Frontal cortex (tissue), 4 donors: ENCODE measurements at places on chromosomes 5 and 9.
A peak's percentile ranks its signal among the peaks of the same experiment; 100 is the strongest.

GRCh38 chr9:120210274-120210673 is 369.7 kb downstream of the CDK5RAP2 start:
- DNase-seq = no peak

- DNase-seq = no peak
These were observed 679 bp downstream of the SLC6A7 start for GRCh38 chr5:150190503-150190979.

GRCh38 chr9:136722093-136722968 is 10.0 kb downstream of the DIPK1B start:
- DNase-seq = no peak

DNA sequence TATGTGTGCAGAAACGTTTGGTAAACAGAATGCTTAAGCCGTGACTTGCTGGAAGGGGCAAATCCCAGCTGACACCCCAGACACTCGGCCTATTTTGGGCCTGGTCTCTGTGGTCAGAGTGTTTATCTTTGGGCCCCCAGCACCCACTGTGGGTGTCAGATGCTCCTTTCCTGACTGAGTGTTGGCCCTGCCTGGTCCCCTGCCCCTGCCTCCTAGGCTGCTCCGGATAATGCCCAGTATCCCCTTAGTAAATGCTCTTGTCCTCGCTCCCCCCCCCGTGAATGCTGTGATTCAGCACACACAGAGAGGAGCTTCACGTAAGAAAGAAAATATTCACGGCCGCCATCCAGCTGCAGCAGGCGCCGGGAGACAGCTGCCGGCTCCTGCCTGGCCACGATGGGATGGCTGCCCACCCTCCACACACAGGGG is 11.3 kb upstream of the ANGPTL2 start:
- peak; percentile 54 for DNase-seq

- no peak for DNase-seq
These were observed 45.7 kb upstream of the SLCO4C1 start for GRCh38 chr5:102341681-102342288.

DNA sequence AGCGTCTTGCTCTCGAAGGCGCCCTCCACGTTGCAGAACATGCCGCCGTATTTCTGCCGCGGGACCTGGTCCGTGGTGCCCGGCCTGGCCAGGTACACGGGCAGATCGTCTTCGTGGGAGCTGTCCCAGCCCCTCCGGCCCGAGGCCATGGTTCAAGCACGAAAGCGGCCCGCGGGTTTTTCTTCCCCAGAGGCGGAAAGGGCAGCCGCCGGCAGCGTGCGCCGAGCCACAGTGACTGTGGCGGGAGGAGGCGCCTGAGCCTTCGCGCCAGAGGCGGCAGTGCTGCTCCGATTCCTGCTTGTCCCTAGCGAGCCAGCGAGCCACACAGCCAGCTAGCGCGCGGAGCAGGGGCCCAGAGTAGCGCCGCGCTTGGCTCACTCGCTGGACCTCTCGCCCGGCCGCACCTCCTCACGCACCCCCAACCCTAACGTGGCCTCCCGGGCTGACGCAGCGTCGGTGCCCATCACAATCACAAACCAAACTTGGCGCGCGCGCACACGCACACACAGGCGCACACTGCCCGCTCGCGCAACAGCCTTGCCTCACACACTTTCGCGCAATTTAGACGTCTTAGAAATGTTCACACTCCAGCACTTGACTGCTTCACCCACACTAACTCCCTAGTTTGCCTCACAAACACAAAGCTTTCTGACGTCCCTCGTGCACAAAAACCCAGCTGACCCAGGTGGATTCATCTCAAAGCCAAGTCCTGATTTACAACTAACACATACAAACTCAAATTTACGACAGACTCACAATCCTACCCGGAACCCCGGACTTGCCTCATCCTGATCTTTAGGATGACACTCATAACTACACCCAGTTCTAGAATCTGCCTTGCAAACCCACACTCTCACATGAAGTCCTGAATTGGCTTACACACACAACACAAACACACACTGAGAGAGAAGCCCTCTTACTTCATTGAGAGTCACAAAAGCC is at the start of gene DPYSL3:
Gene DPYSL3, minus strand, starts transcription at position 359 of the 942 bp plus-strand sequence. Its CDS starts 210 bp downstream, at position 149.
- DNase-seq = peak; percentile 44

- DNase-seq = no peak
These were observed 277.3 kb downstream of the GLIS3 start for GRCh38 chr9:4022435-4023067.

DNA sequence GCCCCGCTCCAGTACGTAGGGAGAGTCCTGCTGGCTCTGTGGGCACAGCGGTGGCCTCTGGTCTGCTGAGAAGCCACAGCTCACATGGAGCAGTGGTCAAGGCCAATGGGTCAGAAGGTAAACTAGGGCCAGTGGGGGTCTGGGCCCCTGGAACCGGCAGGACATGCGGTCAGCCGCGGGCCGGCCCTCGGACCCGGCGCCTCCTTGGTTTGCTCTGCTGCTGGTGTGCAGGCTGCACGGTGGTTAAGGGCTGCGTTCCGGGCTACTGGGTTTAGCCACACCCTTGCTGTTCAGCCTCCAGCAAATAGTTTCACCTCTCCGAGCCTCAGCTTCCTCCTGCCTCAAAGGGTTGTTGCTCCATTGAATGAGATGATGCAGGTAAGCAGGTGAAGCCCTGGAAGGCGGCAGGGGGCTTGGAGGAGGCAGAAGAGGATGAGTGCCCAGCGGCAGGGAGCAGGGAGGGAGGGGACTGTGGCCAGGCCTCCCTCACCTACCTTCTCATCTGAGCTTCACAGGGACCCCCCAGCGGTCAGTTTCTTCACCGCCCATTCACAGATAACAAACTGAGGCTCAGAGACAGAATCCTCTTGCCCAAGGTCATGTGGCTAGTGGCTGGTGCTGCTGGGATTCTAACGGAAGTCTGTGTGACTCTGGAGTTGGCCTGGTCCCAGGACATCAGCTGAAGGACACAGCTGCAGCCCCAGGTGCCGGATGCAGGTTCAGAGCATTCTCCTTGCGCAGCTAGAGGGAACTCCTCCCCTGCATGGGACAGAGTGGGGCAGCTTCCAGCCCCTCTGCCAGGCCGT is 3.7 kb upstream of the COL5A1 start:
- DNase-seq = no peak

- DNase-seq = no peak
These were observed 27.6 kb upstream of the TMEM215 start for GRCh38 chr9:32755730-32756129.

- DNase-seq = peak; percentile 63
These were observed 16.8 kb downstream of the AKNA start for GRCh38 chr9:114370968-114371320.

DNA sequence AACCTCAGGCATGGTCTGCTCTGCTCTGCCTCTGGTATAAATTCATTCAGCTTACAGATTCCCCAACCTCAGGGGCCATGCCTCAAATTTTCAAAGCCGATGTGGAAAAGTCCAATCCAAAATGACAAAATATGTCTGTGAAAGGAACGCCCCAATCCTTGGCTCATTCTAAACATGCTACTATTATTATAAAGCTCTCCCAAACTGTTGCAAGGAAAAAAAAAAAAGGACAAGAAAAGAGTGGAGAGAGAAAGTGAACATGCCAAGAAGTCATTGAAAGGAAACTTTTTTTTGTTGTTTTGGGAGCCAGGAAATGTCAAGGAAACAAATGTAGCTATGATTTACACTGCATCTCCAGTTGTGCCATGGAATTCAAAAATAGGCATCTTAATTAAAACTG is 3.8 kb downstream of the COL23A1 start:
- no peak for DNase-seq

- DNase-seq = no peak
These were observed 1448.9 kb upstream of the CDH6 start for GRCh38 chr5:29744618-29745017.

GRCh38 chr9:91734371-91734981 is 215.6 kb downstream of the ROR2 start:
- DNase-seq = peak; percentile 89

- DNase-seq = no peak
These were observed 257.5 kb downstream of the NSG2 start for GRCh38 chr5:174303035-174303434.

- no peak for DNase-seq
These were observed 803.0 kb upstream of the ZNF608 start for GRCh38 chr5:125549322-125549911.

DNA sequence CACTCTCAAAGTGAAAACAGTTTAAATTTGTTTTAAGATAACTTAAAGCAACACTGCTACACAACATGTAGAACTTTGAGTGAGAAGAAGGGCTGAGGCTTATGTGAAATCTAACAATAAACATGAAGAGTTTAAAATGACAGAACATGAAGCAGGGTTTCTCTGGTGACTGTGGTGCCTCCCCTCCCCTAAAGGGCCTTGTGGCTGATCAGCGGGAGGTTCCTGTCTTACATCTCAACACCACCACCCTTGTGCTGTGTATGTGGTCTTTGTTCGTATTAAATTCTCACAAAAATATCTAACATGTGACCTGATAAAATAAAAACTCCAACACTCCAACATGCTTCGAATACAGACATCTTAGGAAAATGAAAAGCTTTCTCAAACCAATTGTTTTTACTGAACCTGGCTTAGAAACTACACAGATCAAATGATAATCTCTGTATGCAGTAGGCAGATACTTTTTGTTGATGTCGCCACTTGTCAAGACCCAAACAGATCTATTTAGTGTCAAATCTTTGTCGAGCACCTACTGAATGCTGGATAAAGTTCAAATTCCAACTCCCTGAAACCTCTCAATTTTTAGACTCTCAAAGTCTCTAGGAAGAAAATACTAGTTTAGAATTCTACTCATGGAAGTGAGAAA is 9.9 kb upstream of the IQGAP2 start:
- no peak for DNase-seq

- no peak for DNase-seq
These were observed 119.4 kb upstream of the PTCH1 start for GRCh38 chr9:95635986-95636671.

GRCh38 chr5:170464280-170465127 is 39.3 kb upstream of the KCNIP1 start:
- no peak for DNase-seq

DNA sequence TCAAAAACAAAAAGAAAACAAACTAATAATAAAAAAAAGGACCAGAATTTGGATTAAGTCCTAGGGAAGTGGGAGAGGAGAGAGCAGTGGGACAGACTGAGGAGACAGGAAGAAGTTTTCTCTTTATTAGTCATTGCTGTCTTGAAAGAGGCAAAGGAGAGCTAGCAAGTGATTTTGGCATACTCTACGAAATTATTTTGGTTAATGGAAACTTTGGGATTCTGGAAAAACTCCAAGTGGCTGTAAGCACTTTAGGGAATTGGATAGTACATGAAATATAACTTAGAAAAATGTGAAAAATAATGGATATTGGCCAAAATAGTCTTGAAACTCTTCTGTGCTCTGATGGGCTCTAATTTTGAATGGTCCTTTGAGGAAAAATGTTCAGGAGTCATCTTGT is 1641.8 kb upstream of the WWC1 start:
- no peak for DNase-seq

- DNase-seq = no peak
These were observed 25.6 kb upstream of the GTF3C5 start for GRCh38 chr9:133004999-133005760.

GRCh38 chr5:155905364-155905763 is 421.6 kb upstream of the SGCD start:
- no peak for DNase-seq

- DNase-seq = no peak
These were observed 50.7 kb upstream of the IL6ST start for GRCh38 chr5:56045469-56045868.

DNA sequence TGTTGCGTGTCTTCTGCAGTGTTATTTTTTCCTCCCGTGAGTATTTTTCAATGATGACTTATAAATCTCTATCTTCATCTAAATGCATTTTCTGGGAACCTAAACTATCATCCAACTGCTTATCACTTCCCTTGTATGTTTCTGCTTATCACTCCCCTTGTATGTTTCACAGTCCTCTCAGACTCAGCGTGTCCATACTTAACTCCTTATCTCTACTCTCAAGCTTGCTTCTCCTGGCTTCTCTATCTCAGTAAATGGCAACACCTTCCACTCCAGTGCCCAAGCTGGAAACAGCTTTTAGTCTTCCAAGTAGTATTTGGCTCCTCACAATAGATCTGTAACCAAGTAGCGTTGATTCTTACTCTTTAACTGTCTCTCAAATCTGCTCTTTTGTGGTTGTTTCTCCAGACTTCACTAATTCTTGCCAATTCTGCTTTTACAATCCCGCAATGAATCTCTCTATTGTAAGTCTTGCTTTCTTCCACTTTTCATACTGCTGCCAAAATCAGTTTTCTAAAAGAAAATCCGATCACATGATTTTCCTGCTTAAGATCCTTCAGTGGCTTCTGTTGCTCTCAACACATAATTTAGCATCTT is 33.8 kb upstream of the TXNDC8 start:
- no peak for DNase-seq

DNA sequence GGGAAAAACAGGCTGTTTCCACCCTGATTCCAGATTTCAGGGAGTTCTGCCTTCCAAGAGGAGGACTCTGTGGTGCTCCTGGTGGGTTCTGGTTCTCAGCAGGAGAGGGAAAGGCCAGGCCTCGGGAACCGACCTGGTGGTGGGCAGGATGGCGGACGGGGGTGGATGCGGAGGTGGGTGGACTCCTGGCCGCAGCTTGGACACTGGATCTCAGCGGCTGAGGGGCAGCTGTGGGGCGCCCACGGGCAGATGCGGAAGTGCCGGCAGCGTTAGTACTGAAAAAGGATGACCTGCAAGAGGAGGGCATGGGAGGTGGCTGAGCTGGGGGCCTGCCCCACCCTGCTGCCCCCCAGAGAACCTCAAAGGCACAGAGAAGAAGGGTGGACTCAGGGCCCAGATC is 24.3 kb downstream of the LHX6 start:
- no peak for DNase-seq

DNA sequence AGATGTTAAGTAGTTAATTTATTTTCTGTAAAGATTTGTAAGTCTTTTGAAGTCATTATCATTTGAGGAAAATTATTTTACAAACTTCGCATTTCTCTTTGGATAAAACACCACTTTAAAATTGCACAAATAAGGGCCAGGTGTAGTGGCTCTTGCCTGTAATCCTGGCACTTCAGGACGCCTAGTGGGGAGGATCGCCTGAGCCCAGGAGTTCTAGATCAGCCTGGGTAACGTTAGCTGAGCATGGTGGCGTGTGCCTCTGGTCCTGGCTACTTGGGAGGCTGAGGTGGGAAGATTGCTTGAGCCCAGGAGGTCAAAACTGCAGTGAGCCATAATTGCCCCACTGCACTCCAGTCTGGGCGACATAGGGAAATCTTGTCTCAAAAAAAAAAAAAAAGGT is 185.5 kb downstream of the KDM4C start:
- DNase-seq = no peak

GRCh38 chr5:134175921-134176510 is 734 bp downstream of the SKP1 start:
- DNase-seq = no peak

- DNase-seq = no peak
These were observed 20.9 kb upstream of the BOD1 start for GRCh38 chr5:173637340-173637739.

GRCh38 chr5:68529581-68529980 is 314.0 kb downstream of the PIK3R1 start:
- no peak for DNase-seq
